ENCODE measurements at places on chromosomes 11 and 22.

DNA sequence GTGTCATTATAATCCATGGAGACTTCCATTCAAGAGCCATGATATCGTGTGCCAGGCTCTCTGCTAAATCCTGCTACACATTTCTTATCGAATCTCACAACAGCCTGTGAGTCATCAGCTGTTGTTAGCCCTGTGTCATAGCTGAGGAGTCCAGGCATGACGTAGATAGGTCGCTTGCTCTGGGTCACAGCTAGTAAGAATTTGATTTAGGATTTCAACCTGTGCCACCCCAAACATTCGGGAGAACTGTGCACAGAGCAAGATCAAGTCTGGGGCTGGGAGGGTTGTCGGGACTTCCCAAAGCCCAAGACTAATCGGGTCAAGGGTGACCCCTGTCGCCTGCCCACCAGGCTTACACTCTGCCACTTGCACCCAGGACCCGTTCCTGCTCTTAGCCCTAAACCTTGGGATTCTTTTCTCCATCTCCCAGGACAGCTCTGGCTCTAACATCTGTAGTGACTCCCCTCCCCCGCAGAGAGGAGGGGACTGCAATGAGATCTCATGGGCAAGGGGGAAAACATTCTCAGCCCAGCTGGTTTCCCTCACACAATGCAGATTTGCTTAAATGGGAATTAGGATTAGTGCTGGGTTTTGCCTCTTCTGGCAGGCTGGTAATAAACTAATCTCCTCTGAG, 34.3 kb downstream of the TSPAN18 start:
- DNase-seq: peak; percentile 79

- DNase-seq: peak; percentile 84
These were observed 3.4 kb downstream of the CLPB start for GRCh38 chr11:72430741-72431570.

DNA sequence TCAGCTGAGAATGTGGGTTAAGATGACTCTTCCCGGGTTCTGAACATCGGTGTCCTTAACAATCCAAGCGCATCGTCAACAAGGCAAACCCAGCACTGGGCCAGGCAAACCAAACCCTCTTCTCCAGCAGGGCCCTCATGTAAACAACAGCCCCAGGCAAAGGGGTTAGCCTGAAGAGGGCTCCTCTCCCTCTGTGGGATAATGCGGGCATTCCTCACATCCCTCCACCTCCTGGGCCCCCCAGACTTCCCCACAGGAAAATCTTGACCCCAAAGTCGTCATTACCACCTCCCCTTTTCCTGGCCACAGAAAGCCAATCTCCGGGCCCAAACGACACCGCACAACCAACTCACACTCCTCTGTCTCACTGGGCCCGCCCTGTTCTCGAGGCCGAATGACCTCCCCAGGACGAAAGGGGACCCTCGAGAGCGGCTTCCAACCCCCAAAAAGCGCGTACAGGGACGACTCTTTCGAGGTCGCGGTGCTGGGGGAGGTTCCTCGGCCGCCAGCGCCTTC, 566 bp downstream of the DDB1 start:
- peak; percentile 50 for DNase-seq

DNA sequence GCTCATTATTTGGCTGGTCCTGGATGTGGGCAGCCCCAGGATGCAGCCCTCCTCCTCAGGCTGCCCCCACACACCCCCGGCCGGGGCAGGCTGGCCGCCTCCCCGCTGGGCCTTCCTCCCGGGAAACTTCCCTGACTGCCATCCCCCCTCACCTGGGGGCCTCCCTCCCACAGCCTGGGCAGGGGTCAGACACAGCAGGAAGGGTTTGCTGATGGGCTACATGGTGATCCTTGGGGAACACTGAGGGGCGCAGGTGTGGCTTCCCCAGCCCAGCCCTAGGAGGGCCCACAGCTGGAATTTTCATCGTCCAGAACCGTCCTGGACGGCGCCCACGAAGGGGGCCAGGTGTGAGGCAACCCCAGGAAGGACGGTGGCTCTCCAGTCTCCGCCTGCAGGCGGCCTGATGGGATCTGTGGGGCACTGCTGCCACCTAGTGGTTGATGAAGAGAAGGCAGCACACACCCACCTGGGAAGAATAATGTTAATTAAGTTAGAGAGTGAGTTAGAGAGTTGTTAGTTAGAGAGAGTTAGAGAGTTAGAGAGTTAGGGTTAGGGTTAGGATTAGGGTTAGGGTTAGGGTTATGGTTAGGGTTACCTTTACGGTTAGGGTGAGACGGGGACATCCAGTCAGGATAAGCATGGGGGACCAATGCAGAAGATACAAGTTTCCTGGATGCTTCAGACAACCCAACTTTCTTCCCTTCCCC, 75.9 kb upstream of the PRR5 start:
- peak; percentile 83 for DNase-seq

DNA sequence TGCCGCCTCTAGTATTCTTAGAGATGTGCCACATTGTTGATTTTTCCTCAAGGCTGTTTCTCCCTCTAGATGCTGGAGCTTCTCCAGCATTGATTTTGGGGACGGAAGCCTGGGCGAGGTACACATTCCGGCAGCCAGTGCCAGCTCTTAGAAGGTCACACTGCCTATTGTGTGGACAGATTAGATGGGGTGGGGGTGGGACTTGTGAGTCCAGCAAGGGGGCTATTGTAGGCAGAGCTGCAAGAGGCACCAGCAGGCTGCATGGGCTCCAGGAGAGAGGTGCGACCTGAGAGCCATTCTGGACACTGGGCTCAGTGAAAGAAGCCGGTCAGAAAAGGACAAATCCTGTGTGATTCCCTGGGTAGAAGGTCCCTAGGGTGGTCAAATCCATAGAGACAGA, 12.4 kb downstream of the C11orf21 start:
- no peak for DNase-seq

- DNase-seq: no peak
These were observed 519.6 kb upstream of the TENM4 start for GRCh38 chr11:79960461-79960860.

GRCh38 chr11:133828871-133829270, 16.4 kb downstream of the SPATA19 start:
- no peak for DNase-seq

GRCh38 chr22:17831501-17832251, 57.4 kb upstream of the BID start:
- no peak for DNase-seq

GRCh38 chr11:57513452-57513795, 2.1 kb downstream of the SLC43A1 start:
- peak; percentile 42 for DNase-seq

DNA sequence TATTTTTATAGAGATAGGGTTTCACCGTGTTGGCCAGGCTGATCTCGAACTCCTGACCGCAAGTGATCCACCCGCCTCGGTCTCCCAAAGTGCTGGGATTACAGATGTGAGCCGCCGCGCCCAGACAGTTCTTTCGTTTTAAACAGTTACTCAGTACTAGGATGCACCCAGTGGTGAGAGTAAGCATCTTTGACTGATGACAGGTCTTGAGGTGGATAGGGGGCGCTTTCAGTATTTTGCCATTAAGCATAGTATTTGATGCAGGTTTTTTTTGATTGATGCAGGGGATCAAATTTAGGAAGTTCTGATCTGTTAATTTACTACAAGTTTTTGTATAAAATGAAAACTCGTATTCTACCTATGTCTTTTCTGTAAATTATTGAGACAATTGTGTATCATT, 13.2 kb upstream of the TRIM34 start:
- DNase-seq: no peak

DNA sequence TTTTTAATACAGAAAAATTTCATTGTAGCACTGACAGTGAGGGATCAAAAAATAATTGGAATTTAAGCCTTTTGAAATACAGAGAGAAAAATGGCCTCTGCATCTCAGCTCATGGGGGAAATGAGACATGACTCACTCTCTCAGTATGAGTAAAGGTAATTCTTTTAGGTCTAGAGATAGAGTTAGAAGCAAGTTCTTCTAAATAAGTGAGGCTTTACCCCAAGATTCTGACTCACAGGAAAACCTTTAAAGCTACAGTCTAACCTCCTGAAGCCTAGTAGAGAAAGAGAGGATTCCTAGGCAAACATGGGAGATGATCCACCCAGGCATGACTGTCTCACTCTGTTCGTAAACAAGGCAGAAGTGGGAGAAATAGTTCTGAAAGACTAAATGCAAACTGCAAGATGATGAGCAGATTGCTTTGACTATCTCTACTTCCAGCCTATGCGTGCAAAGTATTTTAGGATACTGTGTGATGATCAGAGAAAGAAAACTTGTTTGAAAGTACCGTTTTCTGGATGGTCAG, 1003.3 kb upstream of the CCDC90B start:
- DNase-seq: no peak

DNA sequence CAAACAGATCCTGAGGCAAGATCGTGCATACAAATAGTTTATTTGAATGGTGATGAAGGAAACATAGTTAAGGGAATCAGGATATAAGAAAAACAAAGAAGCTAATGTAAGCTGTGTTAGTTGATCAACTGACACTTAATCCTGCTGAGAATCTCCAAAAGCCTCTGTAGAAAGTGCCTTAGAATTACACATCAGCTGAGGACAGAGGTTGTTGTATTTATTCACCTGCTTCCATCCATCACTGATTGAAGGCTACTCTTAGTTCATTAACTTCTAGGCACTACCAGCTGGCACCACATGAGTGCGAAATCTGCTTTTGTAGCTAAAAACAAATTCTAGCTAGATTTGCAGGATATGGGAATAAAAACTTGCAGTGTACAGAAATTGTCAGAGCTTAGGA, 1082.0 kb upstream of the CNTN5 start:
- DNase-seq: no peak

- no peak for DNase-seq
These were observed 4.4 kb downstream of the SCN4B start for GRCh38 chr11:118148240-118148639.

GRCh38 chr22:29260031-29260560, 7.7 kb downstream of the RHBDD3 start:
- no peak for DNase-seq

DNA sequence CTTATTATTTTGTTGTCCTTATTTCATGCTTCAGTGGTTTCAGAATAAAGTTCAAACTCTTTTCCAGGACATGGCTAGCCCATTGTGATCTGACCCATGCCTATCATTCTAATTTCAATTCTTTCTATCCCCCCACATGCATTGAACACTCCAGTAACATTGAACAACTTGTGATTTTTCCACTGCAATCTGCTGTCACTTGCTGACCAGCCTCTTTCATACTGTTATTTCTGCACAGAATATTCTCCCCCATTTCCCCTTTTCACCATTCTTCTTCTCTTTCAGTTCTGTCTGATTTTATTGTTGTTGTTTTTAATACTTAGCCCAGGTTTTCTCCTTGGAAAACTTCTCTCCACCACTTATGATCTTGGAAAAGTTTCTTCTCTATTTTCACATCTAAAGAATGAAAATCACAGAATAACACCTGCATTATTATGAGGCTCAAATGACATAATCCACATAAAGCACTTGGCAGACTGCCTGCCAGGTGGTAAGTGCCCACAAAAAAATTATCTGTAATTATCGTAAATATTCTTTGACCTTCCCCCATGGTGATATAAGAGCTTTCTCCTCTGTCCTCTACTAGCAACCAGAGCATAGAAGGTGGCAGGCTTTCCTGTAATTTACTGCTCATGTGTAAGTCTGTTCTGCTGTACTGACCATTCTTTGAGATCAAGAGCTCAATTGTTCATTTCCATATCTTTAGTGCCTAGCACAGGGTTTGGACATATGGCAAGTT, 51.9 kb upstream of the EED start:
- no peak for DNase-seq

GRCh38 chr11:31805037-31805628, 6.0 kb downstream of the PAX6 start:
- no peak for DNase-seq

GRCh38 chr11:97691061-97691460, 1301.2 kb downstream of the JRKL start:
- no peak for DNase-seq

- DNase-seq: peak; percentile 69
These were observed 5.7 kb upstream of the ACAT1 start for GRCh38 chr11:108115500-108116140.

DNA sequence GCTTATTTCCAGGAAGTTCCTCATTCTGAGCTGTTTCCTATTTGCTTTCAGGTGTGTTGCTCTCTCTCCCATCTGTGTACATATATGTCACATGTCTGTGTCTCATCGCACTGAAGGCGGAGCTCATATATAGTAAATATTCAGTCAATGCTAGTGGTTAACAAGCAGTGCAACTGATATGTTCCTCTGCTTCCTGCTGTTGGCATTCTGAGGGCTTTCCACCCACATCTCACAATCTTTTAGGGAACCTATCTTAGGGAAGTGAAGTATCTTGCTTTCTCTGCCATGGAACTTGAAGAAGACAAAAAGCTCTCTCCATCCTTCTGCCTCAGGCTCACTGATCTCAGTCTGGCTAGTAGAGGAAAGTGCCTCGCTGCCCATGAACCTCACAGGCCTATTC, 139.8 kb downstream of the TTC17 start:
- DNase-seq: no peak

GRCh38 chr11:126662035-126662790, 306.7 kb downstream of the ST3GAL4 start:
- no peak for DNase-seq

DNA sequence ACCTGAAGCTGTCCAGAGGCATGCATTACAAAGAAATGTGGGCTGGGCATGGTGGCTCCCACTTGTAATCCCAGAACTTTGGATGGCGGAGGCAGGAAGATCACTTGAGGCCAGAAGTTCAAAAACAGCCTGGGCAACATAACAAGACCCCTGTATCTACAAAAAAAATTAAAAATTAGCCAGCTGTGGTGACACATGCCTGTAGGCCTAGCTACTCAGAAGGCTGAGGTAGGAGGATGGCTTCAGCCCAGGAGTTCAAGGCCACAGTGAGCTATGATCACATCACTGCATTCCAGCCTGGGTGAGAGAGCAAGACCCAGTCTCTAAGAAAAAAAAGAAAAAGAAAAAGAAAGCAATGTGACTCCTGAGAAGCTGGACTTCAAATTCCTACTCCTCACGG, 138.5 kb upstream of the HSD17B12 start:
- no peak for DNase-seq

- DNase-seq: no peak
These were observed 492.2 kb upstream of the B3GAT1 start for GRCh38 chr11:134904103-134904790.

- DNase-seq: peak; percentile 75
These were observed 55.6 kb upstream of the LYVE1 start for GRCh38 chr11:10623797-10624761.

DNA sequence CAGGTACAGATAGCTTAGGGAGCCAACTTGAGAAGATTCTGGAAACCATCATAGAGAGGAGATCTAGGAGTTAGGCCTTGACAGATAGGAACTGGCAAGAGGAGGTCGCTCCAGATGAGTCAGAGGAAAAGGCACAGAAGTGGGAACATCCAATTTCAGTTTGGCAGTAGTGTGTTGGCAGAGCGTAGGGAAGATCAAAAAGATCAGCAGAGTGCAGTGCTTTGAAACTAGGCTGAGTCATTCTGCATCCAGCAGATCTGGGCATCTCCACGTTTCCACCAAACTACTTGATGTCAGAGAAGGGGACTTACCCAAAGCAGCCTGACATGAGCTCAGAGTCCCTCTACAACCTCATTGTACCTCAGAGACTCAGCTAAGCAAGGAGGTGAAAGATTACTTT, 58.5 kb downstream of the GAB4 start:
- DNase-seq: no peak

- DNase-seq: no peak
These were observed 548.0 kb upstream of the LUZP2 start for GRCh38 chr11:23948851-23949250.

- DNase-seq: no peak
These were observed 41.1 kb downstream of the SGSM3 start for GRCh38 chr22:40411506-40411861.

GRCh38 chr11:32916994-32917393, 24.4 kb downstream of the QSER1 start:
- DNase-seq: no peak

GRCh38 chr22:43126501-43127165, 16.1 kb downstream of the BIK start:
- DNase-seq: no peak

Data from hematopoietic multipotent progenitor cell treated with erythropoietin and hydrocortisone succinate and interleukin-3 and kit ligand, for 4 days (in vitro differentiated cells).